ENCODE measurements at places on chromosomes 1 and 21. TPM values are rescaled to one million over a fixed set of nuclear protein-coding genes. Genes with fewer than 3 reads are reported as not detected.

DNA sequence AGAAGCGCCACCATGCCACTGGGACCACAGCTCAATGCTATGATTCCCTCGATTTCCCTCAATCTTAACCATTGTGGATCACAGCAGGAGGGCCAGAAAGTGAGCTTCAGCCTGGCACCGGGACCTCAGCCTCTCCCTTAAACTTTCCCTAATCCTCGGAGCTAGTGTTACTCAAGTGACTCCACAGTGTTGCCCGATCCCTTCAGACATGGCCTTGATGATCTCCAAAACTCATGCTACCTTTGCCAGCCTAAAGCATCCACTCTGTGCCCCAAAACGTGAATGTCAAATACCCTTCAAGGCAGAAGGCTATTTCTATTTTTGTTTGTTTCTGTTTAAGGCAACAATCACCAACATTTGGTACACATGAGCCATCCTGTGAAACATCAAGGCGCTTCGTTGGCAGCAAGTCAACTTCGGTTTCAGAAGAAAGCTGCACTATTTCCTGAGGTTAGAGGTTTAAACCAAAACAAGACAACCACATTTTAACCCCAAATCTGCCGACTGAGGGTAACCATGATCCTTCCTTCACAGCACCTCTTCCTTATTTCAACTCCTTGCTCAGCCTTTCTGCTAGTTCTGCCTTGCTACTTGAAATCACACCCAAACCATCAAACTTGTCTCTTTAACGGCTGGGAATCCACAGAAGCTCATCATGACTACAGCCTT is 94.4 kb upstream of the KRTAP19-8 start:
- DNase-seq, result no peak

DNA sequence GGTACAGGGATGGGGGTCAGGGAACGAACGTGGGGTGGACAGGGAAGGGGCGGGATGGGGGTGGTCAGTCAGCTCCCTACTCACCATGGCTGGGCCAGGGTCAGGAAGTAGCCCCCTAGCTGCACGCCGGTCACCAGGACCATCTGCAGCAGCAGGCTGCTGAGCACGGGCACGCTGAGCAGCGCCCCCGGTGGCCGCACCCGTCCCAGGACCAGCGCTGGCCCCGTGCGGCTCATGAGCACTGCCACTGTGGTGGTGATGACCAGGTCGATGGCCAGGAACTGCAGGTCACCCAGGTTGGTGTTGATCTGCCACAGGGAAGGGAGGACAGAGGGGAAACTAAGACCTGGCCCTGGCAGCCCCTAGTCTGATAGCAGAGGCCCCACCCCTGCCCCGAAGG is 6.5 kb upstream of the MFAP2 start:
- DNase-seq, result no peak

DNA sequence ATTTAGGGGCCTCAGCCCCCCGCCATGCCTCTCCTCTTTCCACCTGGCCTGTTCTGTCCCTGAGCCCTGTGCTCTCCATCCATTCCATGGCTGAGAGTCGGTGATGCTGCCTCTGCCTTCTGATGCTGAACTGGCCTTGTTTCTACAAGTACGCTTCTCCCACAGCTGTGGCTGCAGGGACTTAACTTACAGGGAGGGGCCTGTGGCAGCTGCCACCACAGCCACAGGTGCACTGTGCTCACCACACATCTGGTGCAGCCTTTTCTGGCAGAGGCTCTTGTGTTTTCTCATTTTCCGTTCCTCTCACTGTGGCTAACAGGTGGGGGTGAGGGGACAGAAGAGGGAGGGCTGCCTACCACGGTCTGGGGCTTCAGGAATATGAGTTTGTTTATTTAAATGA is 4.2 kb downstream of the FMO1 start:
- no peak for DNase-seq

The CD160 gene
- total RNA-seq, result not detected

Measured in HCT116 (cell line).